ENCODE measurements at places on chromosomes 12 and 14. TPM values are rescaled to one million over a fixed set of nuclear protein-coding genes. Genes with fewer than 3 reads are reported as not detected.

The ERP27 gene
- total RNA-seq: not detected

GRCh38 chr14:23366426-23366921 lies 1.5 kb upstream of the EFS start:
- H3K27me3 ChIP-seq: peaks cover 37% of the 10 kb centered on the region
- peak; percentile 94 for DNase-seq
- peaks cover 30% of the 10 kb centered on the region for H3K4me1 ChIP-seq
- H3K4me3 ChIP-seq: peak overlapping the region; percentile 87

DNA sequence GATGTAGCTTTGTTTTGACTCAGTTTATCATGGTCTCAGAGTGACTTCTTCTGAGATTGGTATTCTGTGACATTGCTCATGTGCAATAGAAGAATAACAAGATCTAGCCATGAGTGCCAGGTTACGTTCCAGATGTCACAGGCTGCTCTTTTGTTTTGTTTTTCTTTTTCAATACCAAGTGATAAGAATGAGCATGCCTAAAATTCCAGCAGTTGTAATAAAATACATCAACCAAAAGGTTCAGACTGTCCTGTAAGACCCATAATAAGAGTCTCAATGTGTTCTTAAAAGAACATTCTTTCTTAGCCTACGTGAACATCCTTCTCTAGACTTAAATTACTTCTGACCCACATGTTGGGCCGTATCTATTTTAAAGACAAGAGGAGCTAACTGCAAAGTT lies 669.2 kb downstream of the DIO2 start:
- no peak for DNase-seq
- H3K36me3 ChIP-seq: no peaks in the 10 kb centered on the region
- no peak overlapping the region for H3K27ac ChIP-seq

- H3K4me3 ChIP-seq: no peak overlapping the region
- no peaks in the 10 kb centered on the region for H3K27me3 ChIP-seq
- no peak for DNase-seq
- no peaks in the 10 kb centered on the region for H3K4me1 ChIP-seq
Measured at GRCh38 chr12:123941000-123941399, 31.6 kb downstream of the CCDC92 start.

DNA sequence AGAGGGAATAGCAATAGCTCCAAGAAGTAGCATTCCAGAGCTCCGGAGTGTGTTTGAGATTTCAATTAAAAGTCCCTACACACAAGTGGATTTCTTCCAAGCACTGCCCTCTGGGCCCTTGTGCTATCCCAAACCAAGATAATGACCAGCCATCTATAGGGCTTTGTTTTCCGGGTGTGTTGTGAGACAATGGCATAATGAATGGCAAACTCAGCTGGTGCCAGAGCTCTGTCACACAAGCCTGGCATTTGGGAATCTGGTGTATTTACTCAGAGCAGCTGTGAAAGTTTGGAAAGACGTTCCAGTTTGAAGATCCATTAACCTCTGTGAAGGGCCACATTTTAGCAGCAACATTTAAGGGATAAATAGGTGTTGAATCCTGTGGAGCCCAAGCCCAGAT lies 61.2 kb upstream of the TMTC2 start:
- H3K4me1 ChIP-seq: no peaks in the 10 kb centered on the region
- H3K4me3 ChIP-seq: no peak overlapping the region
- no peak overlapping the region for H3K27ac ChIP-seq
- DNase-seq: peak; percentile 12
- H3K36me3 ChIP-seq: no peaks in the 10 kb centered on the region
- no peaks in the 10 kb centered on the region for H3K27me3 ChIP-seq

The VSIG10 gene
- total RNA-seq: 98.5 TPM

The MYH6 gene
- 0.23 TPM for total RNA-seq

DNA sequence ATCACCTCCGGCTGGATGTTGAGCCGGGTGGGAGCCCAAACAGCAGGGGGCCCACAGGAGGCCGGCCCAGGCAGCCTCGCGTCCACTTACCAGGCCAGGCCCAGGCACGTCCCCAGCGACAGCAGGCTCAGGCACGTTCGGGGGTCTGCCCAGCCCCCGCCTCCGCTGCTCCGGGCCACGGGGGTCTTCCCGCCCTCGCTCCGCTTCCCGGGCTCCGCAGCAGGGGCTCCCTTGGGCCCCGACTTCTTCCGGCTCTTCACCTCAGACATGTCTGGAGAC lies 216 bp downstream of the IKBIP start:
- H3K4me1 ChIP-seq: 0 out of 2 replicates have a peak, but pooled peaks cover 12% of the 10 kb centered on the region
- no peak for DNase-seq
- no peaks in the 10 kb centered on the region for H3K27me3 ChIP-seq
- H3K4me3 ChIP-seq: peak overlapping the region; percentile 86
- H3K36me3 ChIP-seq: no peaks in the 10 kb centered on the region
- peak overlapping the region; percentile 81 for H3K27ac ChIP-seq

DNA sequence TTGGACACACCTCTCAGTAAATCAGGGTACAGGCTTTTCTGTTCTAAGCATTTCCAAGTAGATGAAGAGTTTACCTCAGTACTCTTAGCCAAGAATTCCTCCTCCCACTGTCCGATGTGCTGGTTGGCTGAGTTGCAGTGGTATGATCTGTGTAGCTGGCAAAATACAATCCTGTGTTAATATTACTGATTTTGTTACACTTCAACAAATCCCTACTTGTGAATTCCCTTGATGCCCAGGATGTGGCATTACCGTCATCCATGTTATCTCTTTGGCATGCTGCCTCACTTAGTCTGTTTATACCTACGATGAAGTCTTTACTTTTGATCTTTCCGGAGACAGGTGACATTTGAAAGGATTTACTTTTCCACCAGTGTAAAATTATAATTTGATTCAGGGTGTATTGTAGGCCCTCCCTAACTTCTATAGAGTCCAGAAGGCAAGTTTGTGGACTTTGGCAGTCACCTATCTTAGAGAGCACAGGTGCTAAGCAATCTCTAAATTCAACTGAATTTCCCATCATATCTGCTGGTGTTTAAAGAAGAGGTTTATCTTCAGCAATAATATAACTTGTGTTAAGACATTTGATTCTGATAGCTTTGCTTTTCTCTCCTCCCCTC lies 10.1 kb downstream of the CCDC196 start:
- no peaks in the 10 kb centered on the region for H3K36me3 ChIP-seq
- no peaks in the 10 kb centered on the region for H3K27me3 ChIP-seq

GRCh38 chr12:106985479-106985878 lies 1.5 kb downstream of the MTERF2 start:
- H3K4me3 ChIP-seq: no peak overlapping the region
- no peak for DNase-seq
- no peaks in the 10 kb centered on the region for H3K36me3 ChIP-seq
- no peak overlapping the region for H3K27ac ChIP-seq

The PKP2 gene
- 49.9 TPM for total RNA-seq

The COQ6 gene
- total RNA-seq: 14.9 TPM

All from GM23338 (cell line).